ENCODE measurements at places on chromosomes 13 and 19. TPM values are rescaled to one million over a fixed set of nuclear protein-coding genes. Genes with fewer than 3 reads are reported as not detected.

The ZNF433 gene
- total RNA-seq = 3.3 TPM

The LRRC63 gene
- total RNA-seq = not detected

- no peak for DNase-seq
These were observed 43.5 kb downstream of the FCGBP start for GRCh38 chr19:39890755-39891551.

DNA sequence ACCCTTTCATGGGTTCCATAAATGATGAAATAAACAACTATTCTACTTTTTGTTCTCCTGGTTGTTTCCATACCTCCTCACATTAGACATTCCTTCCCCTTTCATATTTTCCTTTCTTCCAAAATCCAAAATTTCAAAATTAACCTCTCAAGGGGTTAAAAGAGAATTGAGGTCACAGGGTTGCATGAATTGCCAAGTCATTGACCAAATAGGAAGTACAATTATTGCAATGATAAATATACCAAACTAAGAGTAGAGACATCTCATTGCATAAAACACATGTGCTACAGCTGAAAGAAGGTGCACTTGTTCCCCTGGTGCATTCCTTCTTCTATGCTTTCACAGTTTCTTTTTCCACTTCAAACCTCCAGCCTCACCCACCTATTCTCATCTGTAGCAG lies 136.1 kb downstream of the KCTD12 start:
- DNase-seq = no peak

DNA sequence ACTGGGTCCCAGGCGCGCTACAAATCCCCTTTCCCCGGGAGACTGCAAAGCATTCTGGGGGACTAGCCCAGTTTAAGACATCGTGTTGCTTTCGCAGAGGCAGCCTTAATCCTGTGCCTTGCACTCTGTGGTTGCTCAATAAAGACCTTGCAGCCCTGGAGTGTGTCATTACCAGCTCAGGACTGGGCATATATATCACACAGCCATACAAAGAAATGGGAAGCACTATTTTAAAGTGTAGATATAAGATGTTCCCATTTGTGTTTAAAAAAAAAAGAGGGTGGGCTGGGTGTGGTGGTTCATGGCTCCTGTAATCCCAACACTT lies 11.1 kb downstream of the NAPA start:
- no peak for DNase-seq

- DNase-seq = no peak
These were observed 115.5 kb downstream of the LACC1 start for GRCh38 chr13:43994999-43995859.

- no peak for DNase-seq
These were observed 52.9 kb downstream of the KLF2 start for GRCh38 chr19:16377521-16377920.

DNA sequence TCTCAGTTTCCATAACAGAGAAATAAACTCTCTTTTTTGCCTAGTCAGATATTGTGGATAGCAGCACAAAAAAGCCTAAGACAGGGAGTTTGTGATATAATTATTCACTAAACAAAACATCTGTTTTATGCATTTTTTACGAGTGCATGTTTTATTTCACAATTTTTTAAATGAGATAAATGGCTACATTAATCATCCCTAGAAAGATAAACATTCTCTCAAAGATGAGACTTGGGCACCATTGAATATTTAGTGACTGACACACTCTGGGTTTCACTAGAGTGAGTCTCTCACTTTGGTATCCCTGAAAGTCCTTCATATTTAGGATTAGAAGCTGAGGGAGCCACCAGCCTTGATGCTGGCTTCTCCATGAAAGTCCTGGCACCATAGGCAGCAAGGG lies 74.3 kb upstream of the LRCH1 start:
- no peak for DNase-seq

- no peak for DNase-seq
These were observed 8.0 kb downstream of the PTH2 start for GRCh38 chr19:49415102-49415809.

Measured in Daoy (cell line).